ENCODE measurements at places on chromosomes 12 and 14.

DNA sequence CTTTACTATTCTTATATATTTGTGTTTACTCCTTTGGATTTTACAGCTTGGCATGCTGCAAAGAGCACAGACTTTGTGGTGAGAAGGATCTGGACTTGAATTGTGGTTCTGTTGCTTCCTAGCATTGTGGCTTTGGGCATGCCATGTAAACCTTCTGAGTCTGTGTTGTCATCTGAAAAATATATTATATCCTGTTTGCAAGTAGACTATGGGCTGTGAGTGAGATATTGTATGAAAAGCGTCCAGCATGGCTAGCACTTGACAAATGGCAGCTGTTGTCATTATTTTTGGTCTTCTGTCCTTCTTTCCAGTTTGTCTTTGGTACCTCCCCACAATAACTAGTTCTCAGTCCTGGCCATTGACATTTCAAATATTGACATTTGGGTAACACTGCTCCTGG is 61.8 kb upstream of the DACT1 start:
- no peak overlapping the region for H3K4me3 ChIP-seq
- no peaks in the 10 kb centered on the region for H3K27me3 ChIP-seq
- no peaks in the 10 kb centered on the region for H3K36me3 ChIP-seq
- H3K4me1 ChIP-seq: 0 out of 2 replicates have a peak, but pooled peaks cover 3% of the 10 kb centered on the region

DNA sequence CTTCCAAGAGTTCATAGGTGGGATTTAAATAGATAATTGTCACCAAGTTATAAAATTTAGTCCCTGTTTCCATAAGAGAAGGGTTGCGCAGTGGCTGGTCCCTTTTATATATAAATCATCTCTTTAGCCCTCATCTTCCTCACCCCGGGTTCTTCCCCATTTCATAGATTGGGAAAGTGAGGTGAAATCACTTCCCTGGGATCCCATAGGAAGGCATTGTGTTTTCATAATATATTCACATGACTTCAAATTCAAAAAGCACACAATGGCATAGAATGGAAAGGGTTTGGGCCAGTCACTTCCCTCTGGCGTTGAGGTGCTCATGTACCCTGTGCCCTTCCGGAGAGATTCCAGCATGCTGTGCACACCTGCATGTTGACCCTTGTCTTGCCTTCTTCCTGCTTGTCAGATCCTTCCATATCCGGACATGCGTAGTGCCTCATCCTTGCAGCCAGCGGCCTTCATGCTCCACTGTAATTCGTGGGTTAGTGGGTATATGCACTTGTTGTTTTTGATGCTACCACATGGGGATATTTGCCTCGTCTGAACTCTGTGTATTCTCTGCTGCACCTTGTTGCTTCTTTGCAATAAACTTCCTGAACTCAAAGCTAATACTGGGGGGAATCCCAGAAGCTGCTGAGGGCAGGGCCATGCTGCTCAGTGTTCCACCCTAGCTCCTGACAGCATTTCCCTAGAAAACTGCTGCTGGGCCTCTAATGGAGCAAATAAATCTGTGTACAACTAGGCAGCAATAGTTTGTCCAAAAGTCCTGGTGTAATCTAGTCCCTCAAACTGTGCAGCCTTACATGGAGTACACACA is 59.6 kb downstream of the ANAPC7 start:
- H3K36me3 ChIP-seq: peaks cover 88% of the 10 kb centered on the region
- no peaks in the 10 kb centered on the region for H3K4me1 ChIP-seq
- H3K27me3 ChIP-seq: no peaks in the 10 kb centered on the region
- H3K27ac ChIP-seq: no peak overlapping the region
- H3K4me3 ChIP-seq: no peak overlapping the region

DNA sequence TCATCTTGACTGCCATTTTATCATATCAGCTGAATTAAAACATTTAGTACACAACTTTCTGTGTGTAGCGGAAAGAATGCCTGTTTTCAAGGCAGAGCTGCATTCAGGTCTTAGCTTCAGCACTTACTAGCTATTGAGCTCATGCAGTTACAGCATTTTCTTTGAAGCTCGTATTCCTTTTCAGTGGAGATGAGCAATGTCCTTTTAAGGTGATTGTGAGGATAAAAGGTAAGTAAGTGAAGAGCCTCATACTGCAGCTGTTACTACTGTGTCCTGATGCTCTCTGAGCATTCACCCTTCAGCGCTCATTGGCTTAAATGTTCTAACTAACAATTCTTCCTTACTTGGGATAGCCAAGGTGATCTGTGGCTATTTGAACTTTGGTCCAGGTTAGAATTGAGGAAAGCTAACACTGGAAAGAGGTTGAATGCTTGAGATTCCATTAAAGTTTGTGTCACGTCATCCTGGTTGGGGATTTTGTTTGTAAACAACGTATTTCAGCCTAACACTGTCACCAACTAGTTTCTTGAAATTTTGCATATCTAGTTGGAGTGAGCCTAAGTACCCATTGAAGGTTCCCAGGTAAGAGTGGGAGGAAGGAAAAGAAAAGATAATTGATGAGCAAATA is 71.4 kb downstream of the PAPOLA start:
- peak; percentile 54 for DNase-seq
- H3K36me3 ChIP-seq: no peaks in the 10 kb centered on the region
- no peaks in the 10 kb centered on the region for H3K27me3 ChIP-seq
- H3K27ac ChIP-seq: peak overlapping the region; percentile 65
- peaks cover 16% of the 10 kb centered on the region for H3K4me1 ChIP-seq

GRCh38 chr12:21823581-21823980 is 49.1 kb upstream of the KCNJ8 start:
- peak; percentile 18 for DNase-seq
- no peak overlapping the region for H3K27ac ChIP-seq
- H3K4me3 ChIP-seq: no peak overlapping the region
- no peaks in the 10 kb centered on the region for H3K27me3 ChIP-seq
- no peaks in the 10 kb centered on the region for H3K4me1 ChIP-seq
- no peaks in the 10 kb centered on the region for H3K36me3 ChIP-seq

DNA sequence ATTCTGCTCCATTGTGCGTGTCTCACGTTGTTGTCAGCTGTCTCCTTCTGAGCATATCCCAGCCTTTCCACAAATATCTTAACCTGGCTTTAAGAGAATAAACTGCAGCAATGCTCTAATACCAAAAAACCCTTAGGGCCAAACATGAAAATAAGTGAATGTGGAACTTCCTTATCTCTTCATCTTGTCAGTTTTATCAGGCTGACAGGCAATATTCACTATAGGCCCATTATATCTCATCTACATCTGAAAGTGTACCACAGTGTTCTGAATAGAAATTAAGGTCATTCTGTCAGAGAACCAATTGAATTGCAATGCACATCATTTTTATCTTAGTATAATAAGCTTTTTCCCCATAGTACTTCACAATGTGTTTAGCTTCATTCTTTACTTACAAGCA is 933.1 kb upstream of the FBXO33 start:
- no peak overlapping the region for H3K4me3 ChIP-seq
- no peaks in the 10 kb centered on the region for H3K27me3 ChIP-seq
- H3K36me3 ChIP-seq: no peaks in the 10 kb centered on the region
- H3K27ac ChIP-seq: no peak overlapping the region
- no peak for DNase-seq
- H3K4me1 ChIP-seq: peaks cover 6% of the 10 kb centered on the region

DNA sequence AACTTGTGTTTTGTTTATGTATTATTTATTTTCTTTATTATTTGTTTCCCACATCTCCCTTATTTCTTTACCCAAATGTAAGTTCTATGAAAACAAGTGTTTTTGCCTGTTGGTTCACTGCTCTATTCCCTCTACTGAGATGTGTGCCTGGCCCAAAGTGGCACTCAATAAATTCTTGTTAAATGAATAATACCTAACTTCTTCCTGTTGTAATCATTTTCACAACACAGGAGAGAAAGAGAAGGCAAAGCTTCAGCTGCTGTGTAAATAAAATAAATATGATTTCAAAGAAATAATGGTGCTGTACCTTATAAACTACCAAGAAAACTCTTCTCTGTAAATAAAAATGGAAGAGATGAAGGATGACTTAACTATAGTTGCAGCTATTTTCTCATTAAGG is 116.2 kb downstream of the TRHDE start:
- H3K27ac ChIP-seq: no peak overlapping the region
- H3K27me3 ChIP-seq: no peaks in the 10 kb centered on the region
- no peak overlapping the region for H3K4me3 ChIP-seq

DNA sequence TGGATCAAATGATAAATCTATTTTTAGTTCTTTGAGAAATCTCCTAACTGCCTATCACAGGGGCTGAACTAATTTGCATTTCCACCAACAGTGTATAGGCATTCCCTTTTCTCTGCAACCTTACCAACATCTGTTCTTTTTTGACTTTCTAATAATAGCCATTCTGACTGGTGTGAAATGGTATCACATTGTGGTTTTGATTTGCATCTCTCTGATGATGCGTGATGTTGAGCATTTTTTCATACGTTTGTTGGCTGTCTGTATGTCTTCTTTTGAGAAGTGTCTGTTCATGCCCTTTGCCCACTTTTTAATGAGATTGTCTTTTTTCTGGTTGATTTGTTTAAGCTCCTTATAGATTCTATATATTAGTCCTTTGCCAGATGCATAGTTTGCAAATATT is 67.1 kb downstream of the IFNG-AS1 start:
- H3K4me3 ChIP-seq: no peak overlapping the region
- H3K36me3 ChIP-seq: peaks cover 4% of the 10 kb centered on the region
- H3K27ac ChIP-seq: no peak overlapping the region
- no peaks in the 10 kb centered on the region for H3K4me1 ChIP-seq
- no peak for DNase-seq

DNA sequence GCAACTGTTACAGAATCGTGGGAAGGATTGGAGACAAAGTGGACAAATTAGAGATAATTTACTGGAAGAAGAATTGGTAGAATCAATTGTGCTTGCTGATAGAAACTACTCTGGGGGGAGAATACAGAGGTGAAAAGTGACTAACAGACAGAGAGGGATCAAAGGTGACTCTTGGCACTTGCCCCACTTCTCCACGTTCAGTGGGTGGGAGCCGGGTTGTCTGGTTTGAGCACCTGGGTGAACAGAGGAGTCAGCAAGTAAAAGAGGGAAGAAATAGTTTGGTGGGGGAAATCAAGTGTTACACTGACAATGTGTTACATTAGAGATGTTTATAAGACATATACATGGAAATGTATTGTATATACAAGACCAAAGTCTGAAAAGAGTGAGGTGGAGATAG is 69.1 kb downstream of the PPP2R5E start:
- peaks cover 33% of the 10 kb centered on the region for H3K4me1 ChIP-seq
- no peak for DNase-seq
- H3K27ac ChIP-seq: 0 out of 2 replicates have a peak overlapping the region, but pooled peaks have one; percentile 77
- H3K36me3 ChIP-seq: no peaks in the 10 kb centered on the region
- no peak overlapping the region for H3K4me3 ChIP-seq
- H3K27me3 ChIP-seq: no peaks in the 10 kb centered on the region

- H3K4me3 ChIP-seq: no peak overlapping the region
- H3K27ac ChIP-seq: no peak overlapping the region
- H3K36me3 ChIP-seq: no peaks in the 10 kb centered on the region
- DNase-seq: peak; percentile 53
- H3K4me1 ChIP-seq: no peaks in the 10 kb centered on the region
These were observed 8.2 kb upstream of the MAX start for GRCh38 chr14:65110525-65110924.

Measured in GM23338 (cell line).